ENCODE measurements at places on chromosomes 4 and X.

DNA sequence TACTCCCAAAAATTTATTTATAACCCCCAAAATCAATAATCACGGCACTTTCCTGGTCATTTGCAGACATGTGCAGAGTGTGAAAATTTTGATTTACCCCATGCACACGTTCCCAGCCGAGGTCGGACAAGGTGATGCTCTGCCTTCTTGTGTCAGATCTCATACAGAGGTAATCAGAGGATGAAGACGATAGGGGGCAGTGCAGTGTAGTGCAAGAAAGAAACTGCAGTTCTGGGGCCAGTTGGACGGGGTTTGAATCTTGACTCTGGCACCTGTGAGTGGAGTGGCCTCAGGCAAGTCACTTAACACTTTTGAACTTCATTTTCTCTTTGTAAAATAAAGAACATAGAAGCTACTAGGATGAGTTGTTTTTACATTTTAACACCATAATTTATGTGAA, 88.4 kb downstream of the FRMPD3 start:
- peak; percentile 59 for DNase-seq

DNA sequence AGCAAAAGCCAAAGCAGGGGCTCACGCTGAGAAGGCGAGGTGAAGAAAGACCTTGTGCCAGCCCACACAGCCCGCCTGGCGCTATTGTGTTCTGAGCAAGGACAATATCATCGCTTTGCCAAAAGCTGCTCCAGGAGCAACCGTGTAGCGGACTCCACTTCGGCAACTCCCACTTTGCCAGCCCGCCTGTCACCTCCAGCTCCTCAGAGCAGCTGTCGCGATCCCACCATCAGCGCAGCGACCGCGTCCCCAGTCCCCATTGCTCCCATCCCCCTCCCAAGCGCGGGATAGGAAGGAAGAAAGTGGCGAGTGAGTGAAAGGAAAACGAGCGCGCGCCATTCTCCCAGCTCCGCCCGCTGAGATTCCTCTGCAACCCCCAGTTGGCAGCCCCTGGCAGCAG, 759 bp downstream of the ZC4H2 start:
- DNase-seq: peak; percentile 3

DNA sequence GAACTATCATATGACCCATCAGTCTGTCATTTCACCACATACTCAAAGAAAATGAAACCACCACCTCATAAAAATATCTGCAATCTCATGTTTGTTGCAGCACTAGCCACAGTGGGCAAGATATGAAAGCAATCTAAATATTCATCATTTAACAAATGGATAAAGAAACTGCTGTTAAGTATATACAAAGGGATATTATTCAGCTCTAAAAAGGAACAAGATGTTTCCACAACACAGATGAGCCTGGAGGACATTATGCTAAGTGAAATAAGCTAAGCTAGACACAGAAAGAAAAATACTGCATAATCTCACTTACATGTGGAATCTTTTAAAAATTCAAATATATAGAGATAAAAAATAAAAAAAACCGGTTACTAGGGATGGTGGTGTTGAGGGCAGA, 108.2 kb upstream of the BRWD3 start:
- peak; percentile 17 for DNase-seq

DNA sequence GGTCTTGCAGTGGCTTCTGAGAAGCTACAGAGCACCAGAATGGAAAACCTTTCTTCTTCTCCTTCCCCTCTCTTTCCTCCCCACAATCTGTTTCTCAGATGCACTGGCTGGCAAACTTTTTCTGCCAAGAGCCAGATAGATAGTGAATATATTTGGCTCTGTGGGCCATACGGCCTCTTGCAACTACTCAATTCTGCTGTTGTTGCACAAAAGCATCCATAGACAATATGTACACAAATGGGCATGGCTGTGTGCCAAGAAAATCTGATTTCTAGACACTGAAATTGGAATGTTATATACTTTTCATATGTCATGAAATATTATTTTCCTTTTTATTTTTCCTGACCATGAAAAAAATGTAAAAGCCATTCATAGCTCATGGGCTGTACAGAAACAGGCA, 3.1 kb downstream of the PHEX start:
- no peak for DNase-seq

DNA sequence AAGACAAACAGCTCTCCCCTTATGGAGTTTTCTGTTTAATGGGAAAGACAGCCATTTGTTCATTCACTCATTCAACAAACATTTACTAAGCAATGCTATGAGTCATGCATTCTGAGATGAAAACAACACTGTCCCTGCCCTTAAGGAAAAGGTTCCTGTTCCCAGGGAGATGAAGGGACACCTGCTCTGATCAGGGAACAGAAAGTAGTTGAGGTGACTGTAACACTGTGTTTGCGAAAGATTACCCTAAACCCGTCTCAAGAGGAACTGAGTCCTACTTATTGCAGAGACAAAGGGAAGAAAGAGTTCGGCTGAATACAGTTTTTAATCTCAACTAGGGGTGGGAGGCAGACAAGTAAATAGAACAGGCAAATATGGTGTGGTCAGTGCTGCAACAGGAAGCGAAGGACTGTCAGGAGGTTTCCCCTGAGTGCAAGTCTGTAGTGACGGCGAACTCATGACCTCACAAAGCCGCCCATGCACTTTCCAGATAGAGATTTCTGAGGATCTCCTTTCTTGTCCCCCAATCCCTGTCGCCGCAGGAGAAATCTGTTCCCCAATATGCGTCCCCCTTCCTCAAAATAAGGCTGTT, 712 bp downstream of the STX18 start:
- peak; percentile 52 for DNase-seq

- DNase-seq: no peak
Measured at GRCh38 chr4:176393306-176394013, 73.7 kb downstream of the SPCS3 start.

GRCh38 chr4:154989511-154989910, 208.4 kb downstream of the RBM46 start:
- DNase-seq: no peak

DNA sequence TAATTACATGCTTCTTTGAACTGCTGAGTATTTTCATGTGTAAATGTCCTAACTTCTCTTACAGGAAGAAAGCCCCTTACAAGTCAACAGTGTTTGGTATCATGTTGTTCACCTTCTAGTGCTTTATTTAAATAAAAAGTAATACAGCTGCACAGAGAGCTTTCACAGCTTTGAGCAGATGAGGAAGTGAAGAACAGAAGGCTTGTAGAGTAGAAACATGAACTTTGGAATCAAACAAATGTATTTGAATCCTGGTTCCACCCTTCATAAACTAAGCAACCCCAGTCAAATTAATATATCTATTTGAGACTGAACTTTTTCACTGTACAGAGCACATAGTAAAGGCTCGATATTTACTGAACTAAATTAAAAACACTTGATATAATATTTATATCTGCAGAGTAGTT, 120.5 kb downstream of the CAMK2D start:
- DNase-seq: no peak

- no peak for DNase-seq
Measured at GRCh38 chrX:34901761-34902160, 40.8 kb upstream of the FAM47B start.

- no peak for DNase-seq
Measured at GRCh38 chr4:37245391-37245954, 930 bp downstream of the NWD2 start.

DNA sequence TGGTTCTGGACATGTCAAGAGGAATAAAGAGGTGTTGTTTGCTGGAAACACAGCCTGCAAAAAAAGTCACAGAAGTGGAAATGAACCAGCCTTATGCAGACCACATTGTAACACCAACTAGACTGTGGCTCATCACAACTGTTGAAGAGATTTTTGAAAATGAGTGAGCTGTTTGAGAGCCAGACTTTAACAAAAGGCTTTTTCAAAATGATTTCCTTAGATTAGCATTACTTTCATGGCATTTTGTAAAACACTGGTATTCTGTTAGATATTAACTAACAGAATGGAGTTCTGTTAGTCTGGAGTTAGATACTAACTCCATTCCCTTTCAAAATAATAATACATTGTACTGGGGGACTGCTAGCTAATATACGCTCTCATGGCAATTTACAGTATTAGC, 60.6 kb upstream of the GABRA2 start:
- peak; percentile 72 for DNase-seq

DNA sequence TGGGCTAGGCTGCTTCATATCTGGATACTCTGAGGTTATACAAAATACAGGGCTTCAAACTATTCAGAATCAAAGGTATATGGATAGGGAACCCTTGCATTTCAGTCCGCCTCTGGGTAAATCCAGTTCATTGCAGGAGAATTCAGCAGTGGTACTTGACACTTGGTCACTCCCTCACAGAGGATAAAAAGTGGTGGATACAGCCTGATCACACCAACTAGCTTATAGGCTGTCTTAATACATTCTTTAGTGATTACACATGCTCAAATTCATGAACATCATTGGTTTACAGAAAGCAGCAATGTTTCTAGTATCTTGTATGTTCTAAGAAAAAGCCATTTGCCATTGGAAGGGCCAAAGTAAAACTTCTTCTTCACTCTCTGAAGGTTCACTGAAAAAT, 104.8 kb upstream of the PDE5A start:
- no peak for DNase-seq

DNA sequence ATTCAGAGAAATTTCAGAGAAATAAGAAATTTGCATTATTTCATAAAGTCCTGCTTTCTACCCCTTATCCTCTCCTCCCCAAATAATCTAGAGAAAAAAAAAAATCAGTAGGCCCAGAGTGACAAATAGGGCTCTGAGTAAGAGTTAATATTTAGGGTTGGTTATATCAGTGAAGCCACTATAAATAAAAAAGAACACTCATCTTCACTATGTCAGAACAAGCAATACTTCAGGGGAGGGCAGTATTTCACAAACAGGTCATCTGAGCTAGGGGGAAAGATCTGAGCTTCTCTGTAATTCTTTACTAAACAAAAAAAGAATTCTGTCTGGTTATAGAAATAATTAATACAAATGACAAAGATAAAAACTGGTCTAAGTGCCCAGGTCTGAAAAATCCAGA, 39.4 kb downstream of the PDE5A start:
- no peak for DNase-seq

- DNase-seq: peak; percentile 35
Measured at GRCh38 chr4:98838977-98839618, 89.8 kb downstream of the EIF4E start.

DNA sequence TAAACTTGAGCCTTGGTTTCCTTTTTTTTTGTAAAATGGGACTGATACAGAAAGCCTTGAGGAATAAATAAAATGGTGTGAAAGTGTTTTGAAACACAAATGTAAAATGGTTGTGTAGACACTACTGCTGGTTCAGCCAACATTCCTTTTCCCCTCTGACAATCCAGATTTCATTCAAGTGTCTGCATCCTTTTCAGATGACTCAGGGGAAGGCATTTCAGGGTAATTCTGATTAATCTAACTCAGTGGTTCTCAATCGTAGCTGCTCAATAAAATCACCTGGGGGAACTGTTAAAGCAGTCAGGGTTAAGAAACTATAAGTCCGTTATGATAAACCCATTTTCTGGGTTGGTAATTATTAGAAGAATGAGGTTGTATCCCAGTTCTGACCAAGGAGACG, 4.6 kb downstream of the ARHGAP10 start:
- DNase-seq: no peak

GRCh38 chrX:14702145-14702544, 170.7 kb downstream of the FANCB start:
- DNase-seq: no peak

- DNase-seq: no peak
Measured at GRCh38 chr4:168265327-168265726, 53.2 kb downstream of the DDX60 start.

DNA sequence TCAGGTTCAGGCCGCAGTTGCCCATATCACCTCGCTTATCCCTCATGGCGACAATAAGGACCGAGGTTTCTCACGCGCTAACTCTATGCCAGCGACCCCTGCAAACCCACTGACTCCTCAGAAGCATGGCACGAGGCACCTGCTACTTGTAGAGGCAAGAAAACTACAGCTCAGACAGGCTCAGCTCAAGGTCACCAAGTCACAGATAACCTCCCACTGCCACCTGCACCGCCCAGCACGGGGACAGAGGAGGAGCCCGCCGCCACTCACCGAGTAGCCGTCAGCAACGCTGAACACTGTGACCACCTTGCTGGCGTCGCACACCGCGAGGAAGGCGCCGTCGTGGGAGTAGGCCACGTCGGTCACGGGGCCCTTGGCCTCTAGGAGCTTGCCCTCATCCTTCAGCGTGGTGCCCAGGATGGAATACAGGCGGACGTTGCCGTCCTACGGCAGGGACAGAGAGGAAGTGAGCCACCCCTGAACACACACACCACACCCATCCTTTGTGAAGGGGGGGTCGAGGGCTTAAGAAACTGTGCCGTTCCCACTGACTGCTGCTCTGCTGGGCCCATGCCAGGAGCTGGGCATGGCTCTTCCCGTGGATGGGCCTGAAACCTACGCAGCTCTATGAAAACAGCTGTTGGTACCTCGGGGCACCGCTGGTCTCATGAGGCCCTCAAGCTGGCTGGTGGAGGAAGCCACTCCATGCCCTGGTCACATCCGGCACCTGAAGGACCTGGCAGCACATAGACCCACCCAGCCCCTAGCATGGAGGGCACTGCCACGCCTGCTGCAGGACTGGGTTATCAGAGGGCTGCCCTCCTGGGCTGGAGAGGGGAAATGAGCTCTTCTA, 38.9 kb downstream of the WDR1 start:
- DNase-seq: no peak

GRCh38 chr4:42653626-42654560, 3.0 kb downstream of the ATP8A1 start:
- DNase-seq: no peak

GRCh38 chrX:17154001-17154400, 207.5 kb downstream of the REPS2 start:
- DNase-seq: no peak

GRCh38 chr4:113094802-113095201, 45.3 kb downstream of the ANK2 start:
- peak; percentile 46 for DNase-seq

DNA sequence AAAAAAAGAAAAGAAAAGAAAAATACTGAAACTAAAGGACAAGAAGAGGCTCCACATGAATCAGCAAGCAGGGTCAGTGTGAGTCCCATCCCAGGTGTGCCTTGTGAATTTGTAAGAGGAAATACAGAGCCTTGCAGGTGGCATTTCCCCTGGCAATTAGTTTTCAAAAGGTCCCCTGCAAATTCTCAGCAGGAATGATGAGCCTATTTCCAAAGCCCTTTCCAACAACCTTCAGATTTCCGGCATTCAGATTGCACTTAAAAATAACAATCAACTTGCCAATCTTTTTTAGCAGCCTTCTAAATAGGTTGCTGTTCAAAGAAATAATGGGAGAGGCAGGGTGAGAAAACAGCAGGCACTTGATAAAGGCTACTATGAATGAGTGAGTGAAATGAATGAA, 66.4 kb upstream of the OR13H1 start:
- no peak for DNase-seq

GRCh38 chrX:87064502-87064901, 453.1 kb upstream of the KLHL4 start:
- no peak for DNase-seq

GRCh38 chr4:3202836-3203820, 45.8 kb upstream of the MSANTD1 start:
- DNase-seq: no peak

- peak; percentile 92 for DNase-seq
Measured at GRCh38 chr4:183321079-183321478, 1.0 kb upstream of the CLDN22 start.

GRCh38 chr4:54513204-54513603, 144.6 kb upstream of the KIT start:
- DNase-seq: no peak
